Central memory CD8-positive, alpha-beta T cell (primary cell): ENCODE measurements at places on chromosomes 11 and 22.
A peak's percentile ranks its signal among the peaks of the same experiment; 100 is the strongest.

DNA sequence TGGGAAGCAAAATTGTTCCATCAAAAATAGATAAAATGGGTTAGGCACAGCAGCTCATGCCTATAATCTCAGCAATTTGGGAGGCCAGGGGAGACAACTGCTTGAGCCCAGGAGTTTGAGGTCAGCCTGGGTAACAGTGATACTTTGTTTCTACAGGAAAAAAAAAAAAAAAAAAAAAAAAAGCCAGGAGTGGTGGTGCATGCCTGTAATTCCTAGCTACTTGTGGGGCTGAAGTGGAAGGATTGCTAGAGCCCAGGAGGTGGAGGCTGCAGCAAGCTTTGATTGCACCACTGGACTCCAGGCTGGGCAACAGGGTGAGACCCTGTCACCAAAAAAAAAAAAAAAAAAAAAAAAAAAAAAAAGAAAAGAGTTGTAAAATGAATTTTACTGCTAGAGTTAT is 49.6 kb downstream of the KIF18A start:
- H3K4me1 ChIP-seq, result no peaks in the 10 kb centered on the region
- DNase-seq, result no peak
- H3K4me3 ChIP-seq, result no peak overlapping the region
- H3K27ac ChIP-seq, result no peak overlapping the region

GRCh38 chr11:5004424-5005274 is 10.0 kb downstream of the OR51L1 start:
- no peaks in the 10 kb centered on the region for H3K36me3 ChIP-seq
- no peak overlapping the region for H3K27ac ChIP-seq
- H3K4me3 ChIP-seq, result no peak overlapping the region
- no peaks in the 10 kb centered on the region for H3K27me3 ChIP-seq
- no peaks in the 10 kb centered on the region for H3K4me1 ChIP-seq
- no peak for DNase-seq

DNA sequence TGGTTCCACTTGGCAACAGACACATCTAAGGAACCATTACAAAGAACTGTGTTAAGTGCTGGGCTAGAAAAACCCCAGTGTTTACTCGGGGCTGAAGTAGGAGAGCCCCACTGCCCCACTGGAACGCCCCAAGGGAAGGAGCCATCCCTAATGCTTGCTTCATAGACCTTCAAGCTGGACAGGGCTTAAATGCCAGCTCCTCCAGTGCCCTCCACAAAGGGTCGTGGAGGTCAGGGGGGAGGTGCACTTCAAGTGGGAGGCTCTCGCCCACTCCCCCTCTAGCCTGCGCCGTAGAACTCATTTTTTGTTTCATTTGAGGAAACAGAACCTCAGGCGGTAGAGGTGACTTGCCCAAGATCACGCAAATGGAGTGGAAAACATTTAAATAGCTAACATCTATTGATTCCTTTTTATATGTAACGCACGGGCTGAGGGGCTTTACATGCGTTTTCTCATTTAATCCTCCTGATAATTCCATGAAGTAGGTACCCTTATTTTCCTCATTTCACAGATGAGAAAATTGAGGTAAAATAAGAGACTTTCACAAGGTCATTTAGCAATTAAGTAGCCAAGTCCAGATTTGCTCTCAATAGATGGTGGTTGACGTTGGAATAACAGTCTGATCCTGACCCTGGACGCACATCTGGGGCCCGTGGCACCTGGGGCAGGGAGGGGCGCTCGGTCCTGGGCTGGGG is 545 bp upstream of the ZDHHC13 start:
- peaks cover 7% of the 10 kb centered on the region for H3K36me3 ChIP-seq
- H3K27me3 ChIP-seq, result no peaks in the 10 kb centered on the region
- peak overlapping the region; percentile 97 for H3K4me3 ChIP-seq

GRCh38 chr22:42396621-42397331 is 35.4 kb downstream of the NFAM1 start:
- H3K27ac ChIP-seq, result no peak overlapping the region
- DNase-seq, result no peak
- peaks cover 3% of the 10 kb centered on the region for H3K27me3 ChIP-seq
- H3K36me3 ChIP-seq, result no peaks in the 10 kb centered on the region

DNA sequence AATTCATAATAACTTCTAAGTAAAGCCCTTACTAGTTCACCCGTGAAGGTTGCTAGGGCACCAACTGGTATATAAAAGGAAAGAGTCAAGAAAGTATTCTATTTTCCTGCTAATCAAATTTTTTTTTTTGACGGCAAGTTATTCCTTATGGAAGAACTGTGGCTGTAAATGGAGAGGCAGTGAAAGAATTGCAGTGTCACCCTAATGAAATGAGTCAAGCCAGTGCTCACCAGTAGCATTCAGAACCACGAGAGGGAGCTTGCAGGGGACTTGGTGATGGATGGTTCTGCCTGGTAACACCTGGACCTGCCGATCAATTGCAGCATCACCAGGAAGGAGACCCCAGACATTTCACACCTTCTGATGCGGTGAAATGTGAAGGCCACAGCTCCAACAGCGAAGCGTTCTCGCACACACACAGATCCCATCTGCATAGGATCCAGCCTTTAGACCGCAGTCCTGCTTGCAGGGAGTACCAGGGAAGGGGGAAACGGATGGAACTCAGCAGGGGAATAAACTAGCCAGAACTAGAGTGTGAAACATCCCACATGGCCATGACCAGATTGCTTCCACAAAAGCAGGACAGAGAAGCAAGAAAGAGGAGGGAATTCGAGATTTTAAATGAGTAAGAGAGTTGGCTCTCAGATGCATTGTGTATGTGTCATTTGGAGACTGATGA is 326.2 kb downstream of the TBC1D22A start:
- H3K36me3 ChIP-seq, result peaks cover 8% of the 10 kb centered on the region
- no peak for DNase-seq
- H3K4me3 ChIP-seq, result no peak overlapping the region
- no peaks in the 10 kb centered on the region for H3K27me3 ChIP-seq
- H3K27ac ChIP-seq, result peak overlapping the region; percentile 14

- H3K27me3 ChIP-seq, result peaks cover 86% of the 10 kb centered on the region
- no peak overlapping the region for H3K4me3 ChIP-seq
- DNase-seq, result no peak
- H3K27ac ChIP-seq, result no peak overlapping the region
- no peaks in the 10 kb centered on the region for H3K36me3 ChIP-seq
- no peaks in the 10 kb centered on the region for H3K4me1 ChIP-seq
Observed at GRCh38 chr22:43852573-43853327, 9.6 kb downstream of the SULT4A1 start.

- DNase-seq, result no peak
- H3K36me3 ChIP-seq, result peaks cover 17% of the 10 kb centered on the region
- H3K27me3 ChIP-seq, result no peaks in the 10 kb centered on the region
- H3K4me1 ChIP-seq, result peaks cover 26% of the 10 kb centered on the region
Observed at GRCh38 chr11:130123414-130124040, 36.1 kb upstream of the ST14 start.

DNA sequence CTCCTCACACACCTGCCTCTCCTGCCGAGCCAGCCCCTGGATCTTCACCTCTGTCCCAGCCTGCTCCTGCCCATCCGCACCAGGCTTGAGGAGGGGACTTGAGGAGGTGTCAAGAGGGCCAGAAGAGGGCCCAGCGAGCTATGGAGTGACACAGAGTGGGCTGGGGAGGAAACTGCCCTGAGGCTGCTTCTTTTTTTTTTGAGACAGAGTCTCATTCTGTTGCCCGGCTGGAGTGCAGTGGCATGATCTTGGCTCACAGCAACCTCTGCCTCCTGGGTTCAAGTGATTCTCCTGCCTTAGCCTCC is 21.9 kb upstream of the CDON start:
- DNase-seq, result no peak
- no peaks in the 10 kb centered on the region for H3K27me3 ChIP-seq
- H3K36me3 ChIP-seq, result no peaks in the 10 kb centered on the region
- peak overlapping the region; percentile 52 for H3K27ac ChIP-seq
- H3K4me3 ChIP-seq, result no peak overlapping the region

DNA sequence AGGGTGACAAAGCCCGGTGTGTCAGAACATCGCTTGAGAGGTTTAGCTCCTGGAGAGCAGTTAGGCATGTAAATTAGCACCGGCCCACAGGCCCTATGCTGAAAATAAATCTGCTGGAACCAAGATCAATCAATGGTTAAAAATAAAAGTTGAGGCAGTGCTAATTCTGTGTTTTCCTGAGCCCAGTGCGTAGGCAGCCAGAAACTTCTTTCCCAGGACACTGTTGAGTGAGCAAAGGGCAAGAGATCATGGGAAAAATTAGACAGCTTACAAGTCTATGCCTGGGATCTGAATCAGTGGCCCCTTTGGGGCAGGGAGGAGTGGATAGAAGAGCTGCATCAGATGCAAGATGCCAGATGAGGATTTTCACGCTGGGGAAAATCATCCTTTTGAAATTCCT is 539.2 kb downstream of the BUD13 start:
- H3K4me1 ChIP-seq, result no peaks in the 10 kb centered on the region
- no peak overlapping the region for H3K27ac ChIP-seq
- H3K4me3 ChIP-seq, result no peak overlapping the region
- peaks cover 41% of the 10 kb centered on the region for H3K27me3 ChIP-seq
- no peaks in the 10 kb centered on the region for H3K36me3 ChIP-seq

GRCh38 chr11:2399488-2400068 is 972 bp upstream of the TSSC4 start:
- peaks cover 42% of the 10 kb centered on the region for H3K36me3 ChIP-seq
- peak; percentile 40 for DNase-seq
- H3K4me3 ChIP-seq, result peak overlapping the region; percentile 94
- H3K4me1 ChIP-seq, result peaks cover 13% of the 10 kb centered on the region
- no peaks in the 10 kb centered on the region for H3K27me3 ChIP-seq

DNA sequence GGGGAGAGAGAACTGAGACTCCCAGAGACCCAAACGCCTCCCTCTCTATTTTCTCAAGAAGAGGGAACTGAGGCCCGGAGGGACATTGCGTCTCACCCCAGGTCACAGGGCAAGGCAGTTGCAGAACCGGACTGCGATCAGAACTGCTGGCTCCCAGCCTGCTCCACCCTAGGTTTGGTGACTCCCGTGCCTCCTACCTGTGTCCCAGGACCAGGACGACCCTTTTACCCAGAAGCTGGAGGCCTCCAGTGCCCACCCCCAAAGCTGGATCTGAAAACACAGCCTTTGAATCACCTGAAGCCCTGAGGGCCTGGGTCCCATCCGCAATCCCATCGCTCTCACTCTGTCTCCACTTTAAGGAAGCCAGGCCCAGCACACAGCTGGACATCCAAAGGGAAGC is 1.4 kb downstream of the GSTT4 start:
- no peak for DNase-seq
- H3K27ac ChIP-seq, result no peak overlapping the region
- no peak overlapping the region for H3K4me3 ChIP-seq
- H3K27me3 ChIP-seq, result peaks cover 11% of the 10 kb centered on the region
- H3K36me3 ChIP-seq, result no peaks in the 10 kb centered on the region

GRCh38 chr11:109914038-109914437 is 179.2 kb upstream of the ZC3H12C start:
- no peaks in the 10 kb centered on the region for H3K36me3 ChIP-seq
- H3K4me1 ChIP-seq, result no peaks in the 10 kb centered on the region
- no peak overlapping the region for H3K4me3 ChIP-seq
- no peak for DNase-seq
- no peaks in the 10 kb centered on the region for H3K27me3 ChIP-seq
- no peak overlapping the region for H3K27ac ChIP-seq

DNA sequence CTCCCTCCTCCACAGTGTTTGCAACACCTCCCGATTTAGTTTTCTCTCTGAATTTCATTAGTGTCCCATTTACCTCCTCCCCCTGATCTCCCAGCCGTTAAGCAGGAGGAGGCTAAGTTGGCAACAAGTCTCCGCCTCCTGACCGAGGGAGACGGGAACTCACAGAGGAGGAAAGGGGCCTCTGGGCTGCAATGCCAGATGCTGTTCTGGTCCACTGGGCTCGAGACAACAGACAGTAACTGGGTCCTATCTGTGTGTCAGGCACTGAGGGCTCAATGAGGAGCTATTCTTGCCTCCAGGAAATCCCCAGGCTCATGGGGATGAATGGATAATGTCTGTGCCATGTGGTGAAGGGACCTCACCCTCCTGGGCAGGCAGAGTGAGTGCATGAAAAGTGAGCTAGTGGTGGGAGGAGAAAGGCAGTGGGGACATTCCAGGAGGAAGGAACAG is 228.1 kb downstream of the TENM4 start:
- no peak for DNase-seq
- H3K4me1 ChIP-seq, result no peaks in the 10 kb centered on the region

DNA sequence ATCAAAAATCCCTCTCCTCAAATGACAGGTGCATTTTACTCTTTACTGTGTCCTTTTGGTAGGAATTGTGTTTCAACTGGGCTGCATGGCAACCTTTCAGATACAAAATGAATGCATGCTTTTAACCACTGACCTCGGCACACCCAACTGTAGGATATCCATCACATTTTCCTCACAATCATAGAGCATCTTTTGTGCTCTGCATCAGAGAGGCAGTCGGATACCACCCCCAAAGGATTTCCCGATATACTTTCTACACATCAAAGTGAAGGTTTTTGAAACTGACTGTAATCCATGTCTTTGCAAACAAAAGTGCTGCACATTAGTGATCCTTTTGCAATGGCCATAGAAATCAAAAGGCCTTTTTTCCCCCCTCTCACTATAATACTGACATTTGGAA is 9.1 kb downstream of the ME3 start:
- H3K4me1 ChIP-seq, result no peaks in the 10 kb centered on the region
- no peak for DNase-seq
- H3K27ac ChIP-seq, result no peak overlapping the region
- no peaks in the 10 kb centered on the region for H3K27me3 ChIP-seq

DNA sequence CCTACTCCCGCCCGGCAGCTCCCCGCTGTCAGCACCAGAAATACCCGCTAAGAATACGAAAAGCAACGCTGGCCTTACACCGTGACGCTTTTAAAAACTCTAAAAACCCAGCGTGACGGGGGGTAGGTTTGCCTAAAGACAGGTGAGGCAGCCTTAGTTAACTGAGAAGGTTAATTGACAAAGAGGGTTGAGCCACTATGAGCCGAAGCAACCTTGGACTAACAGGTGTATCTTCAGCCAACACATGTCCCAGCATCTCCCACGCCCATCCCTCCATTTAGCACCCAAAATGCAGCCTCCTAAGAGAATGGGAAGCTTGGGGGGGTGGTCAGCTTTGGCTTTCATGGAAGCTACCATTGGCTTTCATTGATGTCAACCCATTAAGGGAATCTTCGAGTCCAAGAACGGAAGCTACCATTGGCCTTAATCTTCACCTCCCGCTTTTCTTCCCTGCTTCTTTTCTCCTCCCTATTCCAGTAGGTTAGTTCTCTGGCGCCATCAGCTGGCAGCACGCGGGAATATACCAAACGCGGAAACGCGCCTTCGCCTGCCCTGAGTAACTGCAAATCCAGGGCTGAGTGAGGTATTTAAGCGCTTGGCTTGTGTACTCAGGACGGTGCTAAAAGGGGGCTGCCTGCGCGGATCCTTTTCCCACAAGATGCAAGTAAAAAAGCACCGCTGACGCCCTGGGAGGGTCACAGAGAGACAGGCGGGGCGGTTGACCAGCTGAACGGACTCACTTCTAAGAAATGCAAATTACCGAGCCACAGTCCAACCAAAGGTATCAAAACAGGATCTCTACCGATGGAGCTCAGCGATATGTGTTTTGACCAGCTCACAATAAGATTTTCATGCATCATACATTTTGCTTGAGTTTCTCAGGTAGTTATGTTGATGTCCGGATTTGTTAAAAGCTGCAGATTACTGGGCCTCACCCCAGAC is 38.5 kb upstream of the GLYATL1 start:
- H3K4me1 ChIP-seq, result no peaks in the 10 kb centered on the region
- no peaks in the 10 kb centered on the region for H3K36me3 ChIP-seq
- H3K27ac ChIP-seq, result no peak overlapping the region
- DNase-seq, result no peak
- peaks cover 85% of the 10 kb centered on the region for H3K27me3 ChIP-seq

- peaks cover 32% of the 10 kb centered on the region for H3K27me3 ChIP-seq
- no peak overlapping the region for H3K27ac ChIP-seq
- H3K4me3 ChIP-seq, result no peak overlapping the region
- H3K36me3 ChIP-seq, result no peaks in the 10 kb centered on the region
- DNase-seq, result no peak
- H3K4me1 ChIP-seq, result no peaks in the 10 kb centered on the region
Observed at GRCh38 chr11:10322830-10323792, 18.2 kb downstream of the ADM start.
